ENCODE measurements at places on chromosomes 3 and 15. TPM values are rescaled to one million over a fixed set of nuclear protein-coding genes. Genes with fewer than 3 reads are reported as not detected.

DNA sequence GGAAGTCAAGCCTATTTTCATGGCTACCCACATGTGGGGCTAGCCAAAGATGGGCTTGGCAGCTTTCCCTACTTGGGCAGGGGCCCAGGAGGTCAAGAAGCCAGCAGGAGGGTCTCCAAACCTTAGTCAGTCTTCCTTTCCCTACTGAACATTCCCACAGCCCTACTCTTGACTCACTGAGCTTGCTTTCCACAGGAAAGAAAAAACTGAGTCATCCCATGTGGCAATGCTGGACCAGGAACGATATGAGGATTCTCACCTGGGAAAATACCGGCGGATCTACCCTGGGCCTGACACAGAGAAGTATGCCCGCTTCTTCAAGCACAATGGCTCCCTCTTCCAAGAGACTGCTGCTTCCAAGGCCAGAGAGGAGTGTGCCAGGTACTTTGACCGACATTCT is 3.7 kb upstream of the NGRN start:
- no peak for DNase-seq

GRCh38 chr3:50179710-50180109 is 11.7 kb upstream of the GNAT1 start:
- DNase-seq: no peak

DNA sequence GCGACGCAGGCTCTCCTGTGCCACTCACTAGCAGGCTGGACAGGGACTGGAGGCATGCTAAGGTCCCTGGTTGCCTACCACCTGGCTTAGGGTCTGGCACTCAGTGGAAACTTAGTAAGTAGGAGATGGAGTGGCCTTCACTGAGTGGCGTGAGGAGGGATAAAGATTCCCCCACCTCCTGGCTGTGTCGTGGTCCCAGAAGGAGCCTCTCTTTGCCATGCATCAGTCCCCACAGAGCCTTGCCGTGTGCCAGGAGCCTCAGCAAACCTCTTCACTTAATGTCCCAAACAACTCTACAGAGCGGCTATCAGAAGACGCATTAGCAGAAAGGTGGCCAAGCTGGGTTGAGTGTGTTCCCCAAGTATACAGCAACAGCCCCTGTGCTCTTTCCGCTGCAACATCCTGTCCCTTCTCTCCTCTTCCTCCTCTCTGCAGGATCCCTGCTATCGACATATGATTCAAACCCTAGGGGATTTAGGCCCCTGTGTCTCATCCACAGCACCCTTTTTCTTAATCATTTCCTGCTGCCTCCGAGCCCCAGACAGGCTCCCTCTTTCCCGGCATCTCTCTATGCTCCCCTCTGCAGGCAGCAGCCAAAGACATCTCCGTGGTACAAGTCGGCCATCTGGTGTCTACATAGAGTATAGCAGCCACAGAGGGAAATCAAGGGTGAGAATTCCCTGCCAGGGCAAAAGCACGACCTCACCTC is 66.7 kb downstream of the SLC6A1 start:
- peak; percentile 22 for DNase-seq

- DNase-seq: no peak
These were observed 157.3 kb upstream of the CGNL1 start for GRCh38 chr15:57218826-57219576.

DNA sequence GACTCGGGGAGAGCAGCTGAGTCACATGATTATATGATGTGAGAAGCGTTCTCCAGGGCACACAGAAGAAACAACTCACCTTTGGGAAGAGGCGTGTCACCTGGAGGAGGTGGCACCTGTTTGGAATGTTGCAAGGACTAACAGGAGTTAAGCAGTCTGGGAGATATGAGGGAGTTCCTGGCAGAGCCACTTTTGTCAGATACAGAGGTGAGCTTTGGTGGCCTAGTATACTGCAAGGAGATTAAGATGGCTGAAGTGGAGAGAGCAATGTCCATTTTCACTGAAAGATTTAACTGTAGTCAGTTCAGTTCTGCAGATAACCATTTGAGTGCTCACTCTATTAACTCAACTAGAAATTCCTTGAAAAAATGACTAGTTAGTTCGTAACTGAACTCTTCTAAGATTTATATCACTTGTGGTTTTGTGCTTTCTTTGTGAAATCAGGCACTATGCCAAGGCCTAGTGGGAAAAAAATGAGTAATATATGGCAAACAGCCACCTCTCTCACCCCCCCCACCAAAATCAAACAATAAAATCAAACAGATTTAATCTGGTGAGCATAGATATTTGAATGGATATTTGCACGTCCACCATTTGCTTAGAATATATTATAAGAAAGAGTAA is 61.3 kb downstream of the CRYBG3 start:
- peak; percentile 39 for DNase-seq

Gene ADAMTSL3
- total RNA-seq: 1.2 TPM

Gene PLXNB1
- 35.4 TPM for total RNA-seq

All from glomerular endothelial cell (primary cell).